Hematopoietic multipotent progenitor cell treated with erythropoietin and hydrocortisone succinate and interleukin-3 and kit ligand, for 8 days (in vitro differentiated cells): ENCODE measurements at places on chromosomes 16 and 17.
A peak's percentile ranks its signal among the peaks of the same experiment; 100 is the strongest.

DNA sequence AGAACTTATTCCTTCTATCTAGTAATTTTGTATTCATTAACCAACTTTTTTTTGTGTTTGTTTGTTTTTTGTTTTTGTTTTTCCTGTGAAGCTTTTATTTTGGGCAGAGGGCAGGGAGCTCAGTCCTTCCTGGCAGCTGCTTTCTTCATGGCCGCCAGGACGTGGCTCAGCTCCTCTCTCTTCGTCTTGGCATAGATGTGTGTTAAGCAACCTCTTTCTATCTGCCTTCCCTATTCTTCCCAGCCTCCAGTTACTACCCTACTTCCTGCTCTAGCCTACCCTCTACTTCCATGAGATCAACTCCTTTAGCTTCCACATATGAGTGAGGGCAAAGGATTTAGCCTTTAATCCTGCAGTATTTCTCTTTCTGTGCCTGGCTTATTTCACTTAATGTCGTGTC is 8.2 kb upstream of the BRD7 start:
- no peak for DNase-seq

DNA sequence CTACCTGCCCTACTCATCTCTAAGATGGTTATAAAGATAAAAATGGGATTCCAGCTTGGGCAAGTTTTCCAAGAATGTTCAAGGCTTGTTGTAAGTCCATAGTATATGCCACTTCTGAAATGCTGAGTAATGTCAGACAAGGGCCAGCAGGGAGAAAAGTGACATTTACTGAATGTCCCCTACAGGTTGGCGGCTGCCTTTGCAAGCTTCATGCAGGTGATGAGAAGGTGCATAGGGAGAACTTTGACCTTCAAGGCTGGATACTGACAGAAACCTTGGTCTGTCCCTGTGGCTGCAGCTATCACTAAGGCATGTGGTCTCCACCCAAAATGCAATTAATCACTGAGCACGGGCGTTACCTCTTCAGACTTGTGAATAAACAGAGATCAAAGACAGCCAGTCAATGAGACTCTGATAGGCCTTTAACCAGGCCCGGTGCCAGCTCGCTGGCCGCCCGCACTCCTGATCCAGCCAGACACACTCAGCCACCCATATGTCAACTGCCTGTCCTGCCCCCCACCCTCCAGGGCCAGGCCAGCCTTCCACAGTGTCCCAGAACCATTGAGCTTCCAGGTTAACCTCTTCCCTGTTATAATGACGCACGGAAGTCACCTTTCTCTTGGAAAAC is 26.8 kb upstream of the AXIN2 start:
- peak; percentile 2 for DNase-seq

DNA sequence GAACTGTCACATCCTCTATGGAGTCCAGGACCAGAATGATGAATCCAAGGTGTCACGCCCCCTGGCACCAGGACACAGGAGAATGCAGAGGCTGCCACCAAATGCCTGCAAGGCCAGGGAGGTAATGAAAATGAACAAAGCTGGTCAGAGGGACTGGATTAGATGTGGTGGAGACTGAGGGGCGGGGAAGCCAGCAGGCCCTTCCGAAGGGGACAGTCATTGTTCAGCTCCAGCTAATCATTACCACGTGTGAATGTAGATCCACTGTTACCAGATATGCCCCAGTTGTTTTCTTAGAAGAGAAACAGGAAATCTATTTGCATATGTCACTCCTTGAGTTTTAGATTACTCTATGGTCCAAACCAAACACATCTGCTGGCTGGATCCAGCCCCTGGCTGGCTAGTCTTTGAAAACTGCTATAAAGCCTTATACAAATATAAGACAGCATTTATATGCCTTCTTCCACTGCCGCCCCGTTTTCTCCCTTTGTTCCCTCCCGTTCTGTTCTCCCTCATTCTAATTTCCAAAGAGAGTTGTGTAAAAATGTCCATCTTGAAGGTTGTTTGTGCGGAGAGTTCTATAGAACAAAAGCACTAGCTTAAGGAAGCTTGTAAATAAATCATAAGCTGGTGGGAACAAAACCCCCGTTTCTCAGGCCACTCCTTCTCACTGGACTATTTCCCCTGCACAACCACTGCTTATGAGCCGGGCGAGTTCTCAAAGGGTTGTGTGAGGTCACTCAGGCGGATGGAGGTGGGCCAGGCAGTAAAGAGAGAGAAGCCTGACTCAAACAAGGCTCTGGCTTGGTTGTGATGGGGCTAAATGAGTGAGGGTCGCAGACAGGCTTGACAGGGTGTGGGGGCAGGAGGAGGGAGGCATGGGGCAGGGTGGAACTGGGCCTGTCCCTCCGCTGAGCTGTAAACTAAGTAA is 14.2 kb downstream of the CRYM start:
- peak; percentile 67 for DNase-seq

GRCh38 chr17:56908001-56908542 is 5.8 kb downstream of the TRIM25 start:
- DNase-seq, result peak; percentile 72

DNA sequence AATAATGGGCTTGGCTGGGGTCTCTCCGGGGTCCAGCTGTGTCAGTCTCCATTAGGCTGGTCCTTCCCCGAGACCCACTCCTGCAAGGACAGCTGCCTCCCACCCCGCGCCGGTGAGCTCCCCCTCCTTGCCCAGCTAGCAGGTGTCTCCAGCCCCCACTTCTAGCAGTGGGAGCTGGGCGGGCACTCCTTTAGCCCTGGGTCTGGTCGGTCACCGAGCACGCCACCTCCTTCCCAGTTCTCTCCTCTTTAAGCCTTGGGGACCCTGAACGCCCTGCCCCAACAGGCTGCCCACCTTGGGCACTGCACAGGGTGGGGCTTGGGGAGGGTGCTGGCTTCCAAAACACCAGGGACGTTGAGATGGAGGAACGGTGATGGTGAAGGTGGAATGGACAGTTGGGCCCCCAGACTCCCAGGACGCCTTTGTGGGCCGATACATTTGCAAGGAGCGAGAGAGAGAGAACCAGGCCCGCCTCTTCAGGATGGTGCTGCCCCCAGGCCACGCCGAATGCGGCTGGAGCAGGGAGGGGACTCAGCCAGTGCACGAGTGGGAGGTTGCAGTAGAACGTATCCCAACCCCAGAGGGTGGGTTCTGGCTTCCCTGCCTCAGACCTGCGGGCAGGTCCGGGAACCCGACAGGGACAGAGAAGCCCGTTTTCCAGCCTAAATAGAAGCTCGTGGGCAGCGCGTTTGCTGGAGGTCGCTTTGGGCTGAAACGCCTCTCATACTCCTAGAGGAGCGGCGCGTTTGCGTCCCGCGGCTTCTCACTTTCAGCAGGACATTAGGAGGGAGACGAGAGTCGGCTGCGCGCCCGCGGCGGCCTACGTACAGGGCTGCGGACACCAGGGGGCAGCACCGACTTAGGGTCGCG is 10.7 kb downstream of the TBX2 start:
- DNase-seq, result peak; percentile 70

DNA sequence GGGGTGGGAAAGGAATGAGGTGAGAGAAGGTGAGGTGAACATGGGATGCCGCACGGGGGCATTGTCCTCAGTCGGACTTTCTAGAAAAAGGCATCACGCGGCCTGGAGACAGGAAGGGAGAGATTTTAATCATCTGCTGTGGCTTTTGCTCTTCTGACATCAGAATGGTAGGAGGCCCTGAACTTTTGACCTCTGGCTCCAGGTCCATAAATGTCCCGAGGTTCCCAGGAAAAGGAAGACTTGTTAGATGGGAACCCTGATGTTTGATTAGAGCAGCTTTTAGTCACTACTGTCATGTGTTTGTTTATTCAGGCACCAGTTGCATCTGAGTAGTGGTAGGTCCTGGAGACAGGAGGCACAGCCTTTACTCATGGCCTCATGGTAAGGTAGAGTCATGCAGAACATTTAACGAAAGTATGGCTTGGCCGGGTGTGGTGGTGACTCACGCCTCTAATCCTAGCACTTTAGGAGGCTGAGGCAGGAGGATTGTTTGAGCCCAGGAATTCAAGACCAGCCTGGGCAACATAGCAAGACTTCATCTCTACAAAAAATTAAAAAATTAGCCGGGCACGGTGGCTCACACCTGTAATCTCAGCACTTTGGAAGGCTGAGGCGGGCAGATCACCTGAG is 203.1 kb downstream of the MSI2 start:
- no peak for DNase-seq

- no peak for DNase-seq
Measured at GRCh38 chr17:11736613-11737312, 138.5 kb downstream of the DNAH9 start.

GRCh38 chr17:1515640-1516387 is 598 bp downstream of the INPP5K start:
- DNase-seq, result peak; percentile 83

DNA sequence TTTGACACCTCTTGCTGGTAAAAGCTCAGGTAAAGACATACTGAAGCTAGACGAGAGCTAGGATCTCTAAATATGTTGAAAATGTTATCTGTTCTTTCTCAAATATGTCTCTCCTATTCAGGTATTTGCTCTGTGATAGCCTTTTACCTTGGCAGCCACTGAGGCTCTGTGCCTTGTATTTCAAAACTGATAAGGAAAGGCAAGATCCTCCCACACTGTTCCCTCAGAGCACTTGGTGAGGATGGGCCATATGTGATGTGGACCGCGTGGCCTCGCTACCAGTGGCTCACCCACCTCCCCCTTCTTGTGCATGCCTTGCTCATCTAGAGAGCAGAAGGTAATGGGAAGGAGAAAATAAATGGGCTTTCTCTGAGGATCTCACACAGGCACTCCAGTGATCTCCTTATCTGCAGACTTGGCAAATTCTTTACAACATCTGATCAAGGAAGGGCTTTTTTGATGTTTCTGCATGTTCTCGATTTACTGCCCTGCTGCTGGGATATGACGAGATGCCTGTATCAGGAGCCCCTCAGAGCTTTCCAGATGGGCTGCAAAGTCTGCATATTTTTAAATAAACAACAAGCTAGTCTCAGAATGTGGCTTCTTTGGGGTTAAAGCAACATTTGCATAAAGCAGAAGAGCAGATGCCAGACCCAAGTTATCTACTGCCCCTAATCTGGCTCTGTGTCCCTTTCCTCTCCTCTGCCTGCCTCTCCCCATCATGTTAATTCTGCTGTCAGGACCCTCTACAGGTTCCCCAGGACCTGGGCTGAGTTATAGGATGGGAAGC is 16.9 kb downstream of the HOXB1 start:
- no peak for DNase-seq
